NCI-H1930 (cell line): ENCODE measurements at places on chromosomes 6 and 20.

GRCh38 chr20:533526-533925 lies 10.1 kb downstream of the CSNK2A1 start:
- no peak for DNase-seq

DNA sequence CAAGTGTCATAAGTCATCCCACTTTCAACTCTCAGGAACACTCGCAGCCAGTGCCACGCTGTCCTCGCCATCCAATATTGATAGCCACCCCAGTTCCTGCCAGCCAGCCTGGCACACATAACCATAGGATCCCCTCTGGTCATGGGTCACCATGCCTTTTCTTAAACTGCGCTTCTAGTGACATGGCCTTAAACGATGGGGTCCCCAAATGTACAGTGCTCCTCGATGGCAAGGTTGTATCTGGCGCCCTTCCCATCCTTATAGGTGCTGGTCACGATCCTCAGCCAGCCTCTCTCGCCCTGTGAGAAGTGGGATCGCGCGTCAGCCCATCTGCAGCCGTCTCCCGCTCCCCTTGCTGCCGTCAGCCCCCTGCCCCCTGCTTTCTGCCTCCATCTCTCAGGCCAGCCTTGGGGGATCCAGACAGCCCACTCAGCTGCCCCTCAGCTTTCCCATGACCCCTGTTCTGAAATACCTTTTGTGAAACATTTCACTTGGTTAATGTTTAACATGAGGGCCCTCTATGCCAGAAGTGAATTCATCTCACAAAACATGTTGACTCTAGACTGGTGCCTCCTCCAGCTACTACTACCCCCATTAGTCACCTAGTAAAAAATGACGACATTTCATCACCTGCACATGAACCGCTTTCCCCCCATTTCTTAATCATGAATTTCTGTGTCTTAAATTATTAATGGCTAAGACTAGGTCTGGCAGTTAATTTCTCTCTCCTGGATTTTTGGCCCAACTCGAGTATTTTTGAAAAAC lies 11.4 kb downstream of the CTSZ start:
- DNase-seq = no peak

DNA sequence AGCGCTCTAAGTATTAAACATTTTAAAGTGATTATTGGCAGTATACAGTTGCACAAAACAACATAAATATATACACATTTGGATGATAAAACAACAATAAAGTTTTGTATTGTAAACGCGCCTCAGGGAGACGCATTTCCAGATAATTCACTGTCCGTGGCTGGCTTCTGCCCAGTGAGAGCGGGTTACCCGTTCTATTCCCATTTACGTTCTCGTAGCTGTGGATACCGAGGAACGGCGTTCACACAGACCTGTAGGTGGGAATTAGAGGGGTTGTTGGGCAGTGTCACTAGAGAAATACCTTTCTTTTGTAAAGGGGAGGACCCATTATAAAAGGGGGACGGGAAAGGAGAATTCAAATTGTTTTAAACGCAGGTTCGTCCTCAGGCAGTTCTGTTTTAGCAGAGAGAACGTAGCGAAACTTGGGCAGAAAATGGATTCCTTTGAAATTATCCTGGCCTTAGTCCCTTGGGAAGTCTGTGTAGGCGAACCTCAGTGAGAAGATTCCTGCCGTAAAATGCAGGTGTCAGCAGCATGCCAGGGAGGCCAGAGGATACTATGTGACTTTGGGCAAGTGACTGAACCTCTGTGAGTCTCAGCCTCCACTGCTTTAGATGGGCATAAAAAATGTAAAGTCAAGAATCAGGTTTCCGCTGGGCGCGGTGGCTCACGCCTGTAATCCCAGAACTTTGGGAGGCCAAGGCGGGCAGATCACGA lies 756 bp downstream of the MTG2 start:
- DNase-seq = no peak

DNA sequence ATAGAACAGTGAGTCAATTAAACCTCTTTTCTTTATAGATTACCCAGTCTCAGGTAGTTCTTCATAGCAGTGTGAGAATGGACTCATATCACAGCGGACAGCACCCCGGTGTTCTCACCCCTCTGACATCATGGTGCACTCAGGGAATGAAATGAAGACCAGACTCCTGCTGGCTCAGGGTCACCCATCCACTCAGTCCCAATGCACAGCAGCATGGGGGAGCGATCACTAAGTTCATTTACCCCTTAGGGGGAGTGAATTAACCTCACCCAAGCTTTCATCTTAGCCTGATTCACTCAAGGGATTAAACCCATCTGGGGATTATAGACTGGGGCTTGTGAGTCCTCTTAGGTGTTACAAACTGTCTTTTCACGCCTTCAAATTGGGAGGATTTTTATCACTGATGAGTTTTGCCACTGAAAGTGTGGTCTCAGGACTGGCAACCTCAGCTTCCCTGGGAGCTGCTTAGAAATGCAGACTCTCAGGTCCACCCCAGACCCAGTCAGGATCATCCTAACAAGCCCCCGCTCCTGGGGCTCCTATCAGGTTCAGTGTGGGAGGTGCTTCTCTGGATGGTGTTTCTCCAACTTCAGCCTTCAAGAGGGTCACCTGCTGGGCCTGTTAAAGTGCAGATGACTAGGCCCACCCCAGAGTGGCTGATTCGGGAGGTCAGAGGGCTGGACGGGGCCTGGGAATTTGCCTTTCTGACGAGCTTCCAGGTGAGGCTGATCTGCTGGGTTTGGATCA lies 44.3 kb upstream of the FRMD1 start:
- no peak for DNase-seq

DNA sequence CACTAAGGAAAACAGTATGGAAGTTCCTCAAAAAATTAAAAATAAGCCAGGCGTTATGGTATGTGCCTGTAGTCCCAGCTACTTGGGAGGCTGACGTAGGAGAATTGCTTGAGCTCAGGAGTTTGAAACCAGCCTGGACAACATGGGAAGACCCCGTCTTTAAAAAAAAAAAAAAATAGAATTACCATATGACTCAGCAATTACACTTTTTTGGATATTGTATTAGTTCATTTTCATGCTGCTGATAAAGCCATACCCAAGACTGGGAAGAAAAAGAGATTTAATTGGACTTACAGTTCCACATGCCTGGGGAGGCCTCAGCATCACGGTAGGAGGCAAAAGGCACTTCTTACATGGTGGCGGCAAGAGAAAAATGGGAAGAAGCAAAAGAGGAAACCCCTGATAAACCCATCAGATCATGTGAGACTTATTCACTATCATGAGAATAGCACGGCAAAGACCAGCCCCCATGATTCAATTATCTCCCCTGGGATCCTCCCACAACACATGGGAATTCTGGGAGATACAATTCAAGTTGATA lies 10.8 kb upstream of the SMIM29 start:
- no peak for DNase-seq

GRCh38 chr6:38099221-38099620 lies 279.7 kb downstream of the ZFAND3 start:
- no peak for DNase-seq

DNA sequence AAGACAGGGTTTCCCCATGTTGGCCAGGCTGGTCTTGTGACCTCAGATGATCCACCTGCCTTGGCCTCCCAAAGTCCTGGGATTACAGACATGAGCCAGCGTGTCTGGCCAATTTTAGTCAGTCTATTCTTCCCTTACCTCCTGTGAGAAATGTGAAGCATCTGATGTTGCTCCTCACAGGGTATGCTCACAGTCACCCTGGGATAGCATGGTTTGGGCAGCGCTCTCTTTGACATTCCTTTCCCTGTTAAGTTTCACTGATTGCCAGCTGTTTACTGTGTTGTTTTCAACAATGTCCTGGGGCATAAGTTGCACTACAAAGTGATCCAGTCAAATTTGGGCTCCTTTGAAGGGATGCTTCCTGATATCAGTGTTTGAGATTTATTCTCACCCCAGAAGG lies 13.1 kb downstream of the CDC5L start:
- no peak for DNase-seq

DNA sequence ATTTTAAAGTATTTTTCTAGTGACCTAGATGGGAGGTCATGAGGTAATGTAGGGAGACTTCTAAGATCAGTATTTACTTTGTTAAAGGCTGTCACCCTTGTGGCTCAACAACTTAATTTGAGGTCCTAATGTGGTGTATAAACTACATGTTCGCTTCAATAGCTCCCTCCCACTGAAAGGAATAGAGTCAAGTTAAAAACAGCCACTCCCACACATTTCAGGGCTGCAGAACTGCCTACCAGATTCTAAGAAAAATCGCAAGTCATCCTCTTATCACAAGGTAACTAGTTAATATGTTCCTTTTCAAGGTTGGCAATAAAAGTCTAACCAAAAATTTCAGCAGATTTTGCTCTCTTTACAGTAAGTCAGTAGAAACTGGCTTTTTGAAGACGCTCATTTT lies 15.1 kb downstream of the GSTA1 start:
- no peak for DNase-seq

- no peak for DNase-seq
Measured at GRCh38 chr20:25005661-25006060, 13.1 kb upstream of the APMAP start.

DNA sequence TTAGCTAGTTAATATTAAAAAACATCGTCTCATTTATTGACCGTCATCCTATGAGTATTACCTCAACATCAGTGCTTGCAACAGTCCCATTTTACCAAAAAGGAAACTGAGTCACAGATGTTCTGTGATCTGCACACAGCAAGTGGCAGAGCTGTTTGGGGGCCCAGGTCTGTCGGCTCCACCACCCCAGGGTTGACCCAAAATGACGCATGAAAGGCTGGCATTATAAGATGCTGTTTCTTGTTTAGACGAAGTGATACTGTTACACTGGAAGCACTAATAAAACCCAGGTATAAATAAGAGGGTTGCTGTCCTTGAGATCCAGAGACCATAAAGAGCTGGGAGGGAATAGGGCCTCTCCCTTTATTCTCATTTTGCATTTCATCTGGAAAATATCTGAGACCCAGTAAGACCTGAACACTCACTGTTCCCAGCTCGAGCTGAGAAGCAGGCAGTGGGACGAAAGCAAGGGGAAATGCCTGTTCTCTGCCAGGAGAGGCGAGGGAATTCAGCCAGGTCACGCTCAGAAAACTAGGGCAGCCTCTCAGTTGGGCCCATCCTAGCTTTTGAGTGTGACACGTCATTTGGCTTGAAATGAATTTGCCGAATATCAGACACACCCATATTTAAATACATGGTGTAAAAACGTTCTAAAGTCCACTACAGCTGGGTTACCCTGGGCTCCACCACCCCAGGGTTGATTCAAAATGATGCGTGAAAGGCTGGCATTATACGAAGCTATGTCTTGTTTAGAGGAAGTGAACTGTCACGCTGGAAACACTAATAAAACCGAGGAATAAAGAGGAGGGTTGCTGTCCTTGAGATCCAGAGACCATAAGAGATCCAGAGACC lies 1.4 kb upstream of the MICAL1 start:
- DNase-seq = no peak

DNA sequence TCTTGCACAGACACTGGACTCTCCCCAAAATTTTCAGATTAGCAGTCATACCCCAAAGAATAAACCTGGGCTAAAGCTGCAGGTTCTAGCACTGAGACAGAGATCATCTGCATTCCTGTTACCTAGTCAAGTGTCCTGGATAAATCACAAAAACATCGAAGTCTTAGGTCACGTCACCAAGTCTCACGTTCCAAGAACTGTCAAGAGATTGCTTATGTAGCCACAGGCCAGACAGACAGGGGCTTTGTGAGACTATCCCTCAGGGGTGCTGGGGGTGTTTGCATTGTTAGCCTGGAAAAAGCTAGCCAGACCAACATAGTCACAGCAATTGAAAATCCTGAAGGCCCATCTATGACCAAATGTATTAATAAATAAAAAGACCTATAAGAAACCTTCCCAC lies 243.1 kb upstream of the PREP start:
- no peak for DNase-seq

GRCh38 chr6:26008470-26008869 lies 45.9 kb downstream of the TRIM38 start:
- no peak for DNase-seq

GRCh38 chr20:10423735-10424134 lies 10.3 kb downstream of the MKKS start:
- no peak for DNase-seq

DNA sequence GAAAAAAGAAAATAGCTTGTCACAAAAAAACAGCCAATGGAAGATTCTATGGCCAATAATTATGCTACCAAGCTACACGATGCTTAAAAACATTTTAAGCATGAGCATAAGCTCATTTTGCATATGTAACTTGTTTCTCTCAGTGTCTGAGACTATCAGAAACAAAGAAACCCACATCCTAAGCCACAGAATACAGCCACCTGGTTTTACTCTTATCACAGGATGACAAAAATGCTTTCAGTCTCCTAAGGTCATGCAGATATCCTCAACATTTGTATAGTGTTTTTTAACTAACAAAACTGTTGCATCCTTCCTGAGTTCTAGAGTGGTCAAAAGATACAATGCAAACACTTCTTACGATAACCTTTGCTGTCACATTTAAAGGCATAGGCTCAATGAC lies 172.1 kb upstream of the RUNX2 start:
- DNase-seq = no peak

- peak; percentile 46 for DNase-seq
Measured at GRCh38 chr6:33700391-33701050, 11.0 kb downstream of the UQCC2 start.

DNA sequence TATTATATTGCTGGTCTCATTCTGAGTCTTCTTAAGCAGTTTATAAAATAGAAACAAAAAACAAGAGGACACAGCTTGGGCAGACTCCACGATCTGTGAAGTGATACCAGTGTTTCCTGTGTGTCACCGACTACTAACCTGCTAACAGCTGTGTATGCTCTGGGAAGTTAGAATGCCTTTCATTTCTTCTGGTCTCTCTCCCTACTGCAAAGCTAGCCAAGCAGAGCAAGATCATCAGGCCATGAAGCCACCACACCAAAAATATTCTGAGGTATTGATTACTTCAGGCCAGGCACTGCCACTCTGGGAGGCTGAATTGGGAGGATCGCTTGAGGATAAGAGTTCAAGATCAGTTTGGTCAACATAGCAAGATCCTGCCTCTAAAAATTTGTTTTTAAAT lies 46.9 kb upstream of the SMIM29 start:
- DNase-seq = no peak

DNA sequence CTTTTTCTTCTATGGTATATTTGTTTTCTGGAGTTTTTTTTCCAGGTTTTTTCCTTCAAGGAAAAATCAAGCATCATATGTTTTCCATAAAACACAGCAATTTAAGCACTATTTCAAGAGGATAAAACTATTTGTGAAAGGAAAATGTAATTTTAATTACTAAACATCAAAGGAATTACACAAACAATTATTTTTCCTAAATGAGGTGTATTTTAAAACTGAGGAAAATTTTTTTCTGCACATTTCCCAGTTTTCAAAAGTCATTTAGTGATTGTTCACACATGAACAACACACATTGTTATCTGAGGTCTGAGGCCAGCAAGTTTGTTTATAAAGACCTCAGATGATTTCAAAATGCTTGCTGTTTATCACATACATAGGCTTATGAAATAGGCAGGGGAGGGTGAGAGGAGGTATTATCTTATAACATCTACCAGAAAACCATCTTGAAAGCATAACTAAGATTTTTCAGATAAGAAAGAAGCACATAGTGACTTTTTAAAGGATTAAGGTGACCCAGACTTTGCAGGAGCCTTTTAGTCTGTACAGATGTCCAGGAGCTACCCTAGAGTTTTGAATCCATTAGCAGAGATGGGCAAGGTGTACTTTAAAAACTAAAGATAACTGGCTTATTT lies 381.6 kb downstream of the GJA1 start:
- DNase-seq = no peak

GRCh38 chr6:167140589-167141474 lies 16.9 kb downstream of the GPR31 start:
- no peak for DNase-seq
